ENCODE measurements at places on chromosomes 11 and 22.

DNA sequence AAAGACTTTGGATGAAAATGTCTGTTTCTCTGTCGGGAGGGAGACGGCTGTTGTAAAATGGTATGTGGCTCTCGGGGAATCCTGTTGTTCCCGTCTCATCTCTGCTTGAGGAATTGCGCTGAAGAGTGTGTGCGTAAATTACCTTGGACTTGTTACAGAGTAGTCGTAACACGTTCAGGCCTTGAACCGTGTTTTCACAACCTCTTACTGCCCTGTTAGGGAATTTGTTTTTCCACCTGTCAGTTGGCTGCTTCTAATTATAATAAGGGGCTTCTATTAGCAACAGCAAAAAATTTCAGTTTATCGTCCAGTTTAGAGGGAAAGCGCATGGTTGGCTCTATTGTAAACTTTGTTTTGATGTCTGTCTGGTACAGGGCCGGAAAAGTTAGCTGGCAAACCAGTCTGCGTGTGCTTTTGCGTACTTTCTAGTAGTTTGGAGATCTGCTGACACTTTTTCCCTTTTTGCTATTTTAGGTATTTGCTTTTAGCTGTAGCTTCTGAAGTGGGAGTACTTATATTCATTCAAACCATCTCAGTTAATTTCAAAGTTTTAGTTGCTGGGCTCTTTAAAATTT is 1.5 kb downstream of the HIPK3 start:
- DNase-seq = no peak

DNA sequence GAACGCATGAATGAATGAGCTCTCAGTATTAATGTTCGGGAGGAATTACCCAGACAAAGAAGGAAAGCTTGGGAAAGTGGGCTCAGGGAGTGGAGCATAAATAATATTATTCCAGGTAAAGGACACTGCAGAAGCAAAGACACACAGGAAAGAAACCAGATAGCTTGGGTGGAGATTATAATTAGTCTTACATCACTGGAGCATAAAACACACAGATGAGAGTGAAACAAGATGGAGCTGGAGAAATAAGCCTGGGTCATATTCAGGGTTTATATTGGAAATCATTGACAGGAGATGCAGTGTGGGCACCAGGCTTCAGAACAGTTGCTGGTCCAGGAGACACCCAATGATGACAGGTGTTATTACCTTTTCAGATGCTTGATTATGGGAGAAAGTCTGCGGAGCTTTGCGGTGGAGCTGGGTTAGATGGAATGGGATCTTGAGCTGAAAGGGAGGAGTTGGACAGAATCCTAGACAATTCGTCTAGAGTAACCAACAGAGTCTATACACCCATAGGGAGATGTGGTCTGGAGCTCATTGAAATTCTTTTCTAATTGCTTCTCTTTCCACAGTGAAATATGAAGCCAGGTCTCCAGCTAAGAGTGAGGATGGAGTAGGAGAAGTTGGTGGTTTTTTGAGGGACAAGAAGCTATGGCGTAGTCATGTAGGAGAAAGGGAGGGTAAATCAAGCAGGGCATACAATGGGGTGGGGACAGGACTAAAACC is 227.2 kb downstream of the FAM76B start:
- DNase-seq = no peak

DNA sequence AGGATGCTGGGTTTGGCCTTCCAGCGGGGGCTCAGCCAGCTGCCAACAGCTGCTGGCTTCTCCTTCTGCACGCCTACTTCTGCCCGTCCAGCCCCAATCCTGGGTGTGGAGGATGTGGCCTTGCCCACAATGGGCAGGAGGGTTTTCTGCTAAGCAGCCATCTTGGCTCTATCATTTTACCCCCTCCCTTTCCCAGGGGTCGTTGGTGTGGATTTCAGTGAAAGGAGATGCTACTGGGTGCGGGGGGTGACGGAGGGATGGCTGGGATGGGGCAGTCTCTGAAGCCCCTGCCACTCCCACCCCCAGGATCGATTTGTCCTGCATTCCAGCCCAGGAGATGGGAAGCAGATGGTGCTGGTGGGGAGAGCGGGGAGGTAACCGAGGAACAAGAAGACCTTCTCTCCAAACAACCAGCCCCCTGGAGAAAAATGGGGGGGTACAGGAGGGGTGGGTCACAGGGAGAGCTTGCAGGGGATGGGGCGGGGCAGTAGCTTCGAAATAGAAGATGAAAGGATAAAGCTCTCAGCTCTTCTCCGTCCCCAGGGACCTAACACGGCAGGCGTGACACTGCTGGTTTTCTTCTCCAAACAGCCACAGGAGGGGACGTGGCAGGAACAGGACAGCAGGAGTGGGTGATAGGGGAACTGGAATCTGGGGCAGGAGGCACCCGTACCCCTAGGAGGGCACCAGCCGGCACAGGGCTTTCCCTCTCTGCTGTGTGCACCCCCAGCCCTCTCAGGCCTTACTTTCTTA is 68.9 kb downstream of the NECTIN1 start:
- DNase-seq = no peak

- DNase-seq = peak; percentile 28
Measured at GRCh38 chr22:28017859-28018258, 98.8 kb upstream of the PITPNB start.

DNA sequence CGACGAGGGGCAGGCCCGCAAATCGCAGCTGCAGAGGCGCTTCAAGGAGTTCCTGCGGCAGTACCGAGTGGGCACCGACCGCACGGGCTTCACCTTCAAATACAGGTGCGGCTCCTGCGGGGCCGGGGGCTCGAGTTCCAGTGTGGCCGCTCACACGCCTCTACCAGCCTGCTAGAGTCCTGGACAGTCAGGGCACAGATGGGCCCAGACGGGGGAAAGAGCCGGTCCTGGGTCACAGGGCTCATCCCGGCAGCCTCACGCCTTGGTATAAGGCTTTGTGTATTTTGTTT is 506 bp downstream of the MCM5 start:
- no peak for DNase-seq

DNA sequence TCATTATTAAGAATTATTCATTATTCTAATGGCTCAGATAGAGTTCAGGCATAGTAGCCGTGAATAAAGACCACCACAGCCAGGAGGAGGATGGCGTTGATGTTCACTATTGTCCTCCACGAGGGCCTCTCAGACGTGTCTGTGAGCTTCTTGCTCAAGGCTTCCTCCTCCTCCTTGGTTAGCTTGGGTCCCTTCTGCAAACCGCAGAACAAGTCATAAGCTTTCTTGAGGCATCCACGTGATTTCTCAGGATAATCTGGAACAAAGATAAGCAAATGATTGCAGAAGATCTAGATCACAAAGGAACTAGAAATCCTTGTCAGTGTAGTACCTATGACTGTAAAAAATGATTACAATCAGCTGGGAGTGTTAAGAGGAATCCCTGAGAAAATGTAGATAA is 13.6 kb upstream of the RFPL2 start:
- DNase-seq = no peak

DNA sequence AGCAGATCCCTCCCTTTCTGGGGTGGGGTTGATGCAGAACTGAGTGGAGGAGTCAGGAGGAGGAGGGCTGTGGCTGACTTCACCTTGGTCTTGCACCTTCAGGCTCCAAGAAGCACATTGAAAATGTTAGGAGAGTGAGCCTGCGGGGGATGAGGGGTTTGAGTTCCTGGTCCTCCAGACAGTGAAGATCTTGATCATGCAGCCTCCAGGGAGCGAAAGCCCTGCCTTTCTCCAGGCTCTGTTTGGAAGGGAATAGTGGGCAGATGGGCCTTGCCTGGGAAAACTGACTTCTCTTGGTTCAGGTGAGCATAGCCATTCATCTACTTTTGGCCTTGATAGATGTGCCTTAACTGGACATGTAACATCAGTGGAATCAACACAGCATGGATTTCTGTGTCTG is 267.6 kb upstream of the B3GAT1 start:
- no peak for DNase-seq

- peak; percentile 66 for DNase-seq
Measured at GRCh38 chr11:130163346-130164220, 4.0 kb downstream of the ST14 start.

- no peak for DNase-seq
Measured at GRCh38 chr11:31912808-31913207, 101.7 kb upstream of the PAX6 start.

- peak; percentile 72 for DNase-seq
Measured at GRCh38 chr22:45896153-45896951, 80.6 kb downstream of the WNT7B start.

DNA sequence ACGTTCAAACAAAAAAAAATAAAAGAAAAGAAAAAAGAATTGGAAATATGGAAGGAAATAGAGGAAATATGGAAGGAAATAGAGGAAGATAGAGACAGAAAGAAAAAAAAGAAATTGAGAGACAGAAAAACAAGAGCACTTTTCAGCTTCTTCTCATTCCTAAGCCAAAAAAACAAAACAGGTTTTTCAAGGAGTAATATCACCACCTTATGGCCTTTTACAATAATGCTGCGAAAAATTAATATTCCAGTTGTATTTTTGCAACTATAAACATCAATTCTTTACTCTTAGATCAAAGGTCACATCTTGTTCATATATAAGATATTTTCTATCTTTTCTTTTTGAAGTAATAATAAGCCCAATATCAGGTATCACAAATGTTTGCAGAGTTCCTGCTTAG is 328.3 kb downstream of the FAT3 start:
- no peak for DNase-seq

DNA sequence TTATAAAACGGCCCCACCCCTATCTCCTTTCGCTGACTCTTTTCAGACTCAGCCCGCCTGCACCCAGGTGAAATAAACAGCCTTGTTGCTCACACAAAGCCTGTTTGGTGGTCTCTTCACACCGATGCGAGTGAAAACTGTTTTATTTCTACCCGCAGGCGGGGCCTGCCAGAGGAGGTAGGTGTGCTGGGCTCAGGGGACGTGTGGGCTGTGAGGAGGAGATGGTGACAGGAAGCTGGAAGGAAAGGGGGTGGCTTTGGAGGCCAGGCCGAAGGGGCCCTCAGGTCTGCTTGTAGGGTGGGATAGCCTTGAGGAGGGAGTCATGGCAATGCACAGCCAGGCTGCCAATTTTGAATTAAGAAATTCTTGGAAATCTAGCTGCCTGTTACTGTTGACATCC is 21.3 kb upstream of the KRTAP5-7 start:
- DNase-seq = no peak

GRCh38 chr11:96152623-96153022 is 190.4 kb downstream of the MAML2 start:
- DNase-seq = no peak

DNA sequence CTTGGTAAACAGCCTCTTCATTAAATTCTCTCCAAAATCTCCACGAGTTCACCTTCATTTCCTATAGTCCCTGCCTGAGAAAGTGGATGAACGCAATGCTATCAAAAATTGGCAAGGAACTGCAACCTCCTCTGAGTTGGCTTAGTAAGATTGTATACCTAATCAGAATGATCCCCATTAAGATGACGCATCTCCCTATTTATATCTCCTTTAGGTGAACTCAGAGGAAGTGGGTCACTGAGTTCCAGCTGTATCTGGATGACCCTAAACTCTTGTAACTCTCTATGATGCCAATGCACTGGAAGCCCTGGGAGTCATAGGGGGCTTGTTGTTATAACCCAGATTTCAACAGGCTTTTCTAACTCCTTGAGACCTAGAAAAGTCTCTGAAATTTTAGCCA is 48.2 kb downstream of the OR10A6 start:
- no peak for DNase-seq

GRCh38 chr11:84089072-84090057 is 803.2 kb upstream of the CCDC90B start:
- no peak for DNase-seq

GRCh38 chr11:121890946-121891515 is 225.0 kb downstream of the BLID start:
- DNase-seq = no peak

DNA sequence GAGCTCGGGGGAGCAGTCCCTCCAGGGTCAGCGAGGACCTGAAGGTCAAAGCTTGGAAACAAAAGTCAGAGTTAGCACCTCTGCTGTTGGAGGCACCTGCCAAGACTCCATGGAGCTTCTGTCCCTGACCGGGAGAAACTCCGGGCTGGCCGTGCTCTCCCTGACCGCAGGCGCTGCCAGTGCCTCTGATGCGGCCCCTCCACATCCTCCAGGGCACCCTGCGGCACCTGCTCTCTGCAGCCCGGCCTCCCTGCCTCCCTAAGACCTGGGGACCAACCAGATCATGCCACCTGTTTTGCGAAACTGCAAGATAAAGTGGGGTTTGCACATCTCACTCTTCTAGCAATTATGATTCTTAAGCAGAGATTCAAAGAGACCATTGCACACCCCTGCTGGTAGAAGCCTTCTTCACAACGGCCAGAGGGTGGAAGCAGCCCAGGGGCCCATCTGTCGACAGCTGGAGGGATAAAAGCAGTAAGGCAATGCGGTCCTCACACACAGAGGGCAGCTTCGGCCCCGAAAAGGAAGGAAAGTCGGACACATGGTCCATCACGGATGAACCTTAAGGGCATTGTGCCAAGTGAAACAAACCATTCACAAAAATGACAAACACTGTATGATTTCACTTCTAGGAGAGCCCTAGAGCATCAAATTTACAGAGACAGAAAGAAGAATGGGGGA is 477.1 kb downstream of the BRD1 start:
- peak; percentile 41 for DNase-seq

DNA sequence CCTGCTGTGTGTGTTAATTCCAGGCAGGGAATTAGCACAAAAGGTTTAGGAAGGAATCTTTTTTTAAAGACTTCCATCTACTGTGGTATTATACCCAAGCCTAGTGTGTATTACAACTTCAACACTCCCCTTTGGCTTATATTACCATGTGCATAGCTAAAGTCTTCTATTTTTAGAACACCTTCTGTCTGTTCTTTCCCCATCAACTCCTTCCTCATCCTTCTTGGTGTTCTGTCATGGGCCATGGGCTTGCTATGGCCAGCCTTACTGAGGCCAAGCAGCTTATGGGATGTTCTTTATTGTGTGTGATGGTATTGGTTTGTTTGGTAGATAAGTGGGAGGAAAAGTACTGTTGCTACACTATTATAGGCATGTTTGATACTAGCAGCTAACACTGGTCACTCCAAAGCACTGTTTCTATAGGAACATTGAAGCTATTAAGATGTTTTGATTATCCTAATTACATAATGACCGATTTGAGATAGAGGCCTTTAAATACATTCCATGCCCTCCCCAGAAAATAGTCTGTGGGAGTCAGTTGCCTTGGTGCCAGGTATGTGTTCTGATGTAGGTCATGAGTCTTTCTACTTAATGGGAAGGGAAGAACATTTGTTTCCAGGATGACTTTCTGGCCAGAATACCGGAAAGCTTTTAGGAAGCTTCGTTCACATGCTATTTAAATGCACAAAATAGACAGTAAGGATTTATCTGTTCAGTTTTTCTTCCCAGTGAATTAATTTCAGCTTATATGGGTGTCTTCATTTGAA is 16.5 kb downstream of the MCAM start:
- DNase-seq = no peak

GRCh38 chr11:110147962-110148709 is 54.9 kb downstream of the ZC3H12C start:
- DNase-seq = no peak

Data from lower lobe of right lung (tissue), 2 donors.